ENCODE measurements at places on chromosomes 12 and 14.
A peak's percentile ranks its signal among the peaks of the same experiment; 100 is the strongest.

DNA sequence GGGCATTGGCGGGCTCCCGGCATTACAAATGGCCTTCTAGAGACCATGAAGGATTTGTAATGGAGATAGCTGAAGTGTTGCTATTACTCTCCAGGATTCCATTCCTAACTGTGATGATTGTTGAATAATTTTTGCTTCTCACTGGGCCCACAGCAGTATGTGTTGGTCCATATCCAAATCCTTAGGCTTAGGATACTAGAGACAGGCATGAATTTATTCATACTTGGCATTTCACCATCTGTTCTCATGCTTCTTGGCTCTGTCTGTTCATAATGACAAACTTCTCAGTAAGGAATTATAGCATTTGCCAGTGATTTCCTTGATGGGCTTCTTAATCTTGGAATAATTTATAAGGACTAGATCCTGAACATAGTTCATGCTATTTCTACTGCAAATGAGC lies 832.9 kb downstream of the C12orf50 start:
- DNase-seq = no peak

- DNase-seq = no peak
These were observed 663 bp downstream of the WASHC3 start for GRCh38 chr12:102061096-102061559.

DNA sequence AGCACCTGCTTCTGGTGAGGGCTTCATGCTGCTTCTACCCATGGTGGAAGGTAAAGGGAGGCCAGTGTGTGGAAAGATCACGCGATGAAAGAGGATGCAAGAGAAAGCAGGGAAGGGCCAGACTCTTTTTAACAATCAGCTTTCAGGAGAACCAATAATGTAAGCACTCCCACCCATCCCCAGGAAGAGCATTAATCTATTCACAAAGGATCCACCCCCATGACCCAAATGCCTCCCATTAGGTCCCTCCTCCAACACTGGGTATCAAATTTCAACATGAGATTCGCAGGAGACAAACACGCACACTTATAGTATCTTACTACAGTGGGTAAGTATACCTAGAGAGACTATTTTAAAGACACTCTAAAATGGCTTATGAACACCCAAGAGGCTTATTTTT lies 80.5 kb upstream of the TMCC3 start:
- DNase-seq = no peak

DNA sequence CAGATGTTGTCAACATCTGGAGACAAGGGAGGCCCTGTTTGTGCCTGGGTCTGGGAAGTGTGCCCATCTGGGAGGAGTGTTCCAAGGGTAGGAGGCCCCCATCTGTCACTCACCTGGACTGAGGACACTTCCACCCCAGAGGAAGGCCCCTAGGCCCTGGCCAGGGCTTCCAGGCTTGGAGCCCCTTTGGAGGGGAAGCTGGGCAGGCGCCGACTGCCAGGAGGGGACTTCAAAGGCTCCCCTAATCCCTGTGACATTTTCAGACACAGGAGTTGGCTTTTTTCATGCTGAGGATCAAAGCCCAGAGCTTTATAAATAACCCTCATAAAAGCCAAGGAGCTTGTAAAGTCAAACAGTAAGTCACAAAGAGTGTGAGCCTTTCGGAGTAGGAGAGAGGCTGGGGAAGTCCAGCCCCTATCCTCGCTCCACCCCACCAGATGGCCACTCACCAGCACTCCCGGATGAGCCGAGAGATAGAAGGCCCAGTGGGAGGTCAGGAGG lies 17.6 kb upstream of the FAM222A start:
- no peak for DNase-seq

DNA sequence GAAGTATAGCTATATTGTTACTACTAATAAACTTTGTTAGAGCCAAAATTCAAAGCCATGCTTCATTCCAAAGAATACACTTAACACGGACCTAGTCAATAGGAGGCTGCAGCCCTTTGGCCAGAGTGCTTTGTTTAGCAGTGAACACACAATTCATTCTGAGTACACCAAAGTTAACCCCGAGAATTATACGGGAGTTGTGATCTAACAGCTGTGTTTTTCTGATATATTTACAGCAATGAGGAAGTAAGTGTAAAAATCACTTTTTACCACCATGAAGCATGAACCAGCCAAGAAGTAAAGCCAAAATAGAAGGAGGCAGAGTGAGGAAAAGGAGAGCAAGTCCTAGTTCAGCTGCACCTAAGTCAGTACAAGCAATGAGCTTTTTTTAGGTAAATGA lies 156.8 kb upstream of the PDE3A start:
- DNase-seq = no peak

GRCh38 chr12:3128498-3129293 lies 51.5 kb downstream of the TSPAN9 start:
- DNase-seq = no peak

- DNase-seq = no peak
These were observed 207.0 kb downstream of the ADAMTS20 start for GRCh38 chr12:43345023-43345422.

GRCh38 chr12:56346675-56347074 lies 8.0 kb downstream of the IL23A start:
- no peak for DNase-seq

DNA sequence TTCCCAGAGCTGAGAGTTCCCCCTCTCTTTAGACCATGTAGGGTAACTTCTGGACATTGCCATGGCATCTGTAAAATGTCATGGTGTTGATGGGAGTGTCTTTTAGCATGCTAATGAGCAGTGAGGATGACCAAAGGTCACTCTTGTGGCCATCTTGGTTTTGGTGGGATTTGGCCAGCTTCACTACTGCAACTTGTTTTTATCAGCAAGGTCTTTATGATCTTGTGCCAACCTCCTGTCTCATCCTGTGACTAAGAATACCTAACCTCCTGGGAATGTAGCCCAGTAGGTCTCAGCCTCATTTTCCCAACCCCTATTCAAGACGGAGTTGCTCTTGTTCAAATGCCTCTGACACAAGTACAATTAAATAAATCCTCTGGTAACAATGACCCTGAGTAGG lies 244.4 kb downstream of the NEDD1 start:
- DNase-seq = no peak

DNA sequence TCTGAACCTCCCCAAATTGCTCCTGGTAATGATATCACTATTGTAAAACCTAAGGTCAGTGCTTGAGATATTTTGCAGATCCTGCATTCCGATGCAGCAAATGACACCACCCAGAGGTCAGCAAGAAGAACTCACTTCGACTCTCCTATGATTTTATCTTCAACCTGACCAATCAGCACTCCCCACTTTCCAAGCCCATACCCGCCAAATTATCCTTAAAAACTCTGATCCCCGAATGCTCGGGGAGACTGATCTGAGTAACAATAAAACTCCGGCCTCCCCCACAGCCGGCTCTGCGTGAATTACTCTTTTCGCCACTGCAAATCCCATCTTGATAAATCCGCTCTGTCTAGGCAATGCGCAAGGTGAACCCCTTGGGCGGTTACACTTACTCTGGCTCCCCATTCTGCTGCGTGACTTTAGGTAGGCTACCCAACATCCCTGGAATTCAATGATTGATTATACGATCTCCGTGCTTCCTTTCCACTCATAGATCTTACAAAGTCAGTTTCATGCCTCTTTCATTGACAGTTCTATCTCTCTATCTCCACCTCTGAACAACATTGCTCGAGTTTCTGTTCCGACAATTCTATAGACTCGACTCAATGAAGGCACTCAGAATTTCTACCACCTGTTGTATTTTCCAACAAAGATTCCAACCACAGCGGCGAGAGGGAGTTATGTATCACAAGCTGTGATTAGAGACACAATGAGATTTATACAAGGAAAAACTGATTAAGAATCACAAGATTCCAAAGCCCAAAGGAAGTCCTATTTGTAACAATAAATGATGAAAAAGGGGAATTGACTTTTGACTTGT lies 939 bp downstream of the NPC2 start:
- DNase-seq = peak; percentile 40

DNA sequence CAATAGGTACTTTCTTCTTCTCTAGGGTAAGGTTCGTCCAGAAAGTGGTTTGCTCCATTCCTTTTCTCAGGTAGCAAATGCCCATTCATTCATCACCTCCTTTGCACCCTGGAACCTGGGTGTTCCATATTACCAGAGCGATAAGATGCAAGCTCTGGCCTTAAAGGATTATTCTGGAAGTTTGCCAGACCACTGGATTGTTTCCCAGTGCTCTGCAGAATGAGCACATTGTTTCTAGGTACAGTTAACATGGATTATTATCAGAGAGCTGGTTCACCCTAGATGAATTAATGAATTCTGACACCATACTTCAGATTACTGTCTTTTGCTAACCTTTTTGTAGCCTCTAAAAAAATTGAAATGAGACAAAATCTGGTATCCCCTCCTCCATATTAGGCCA lies 170.9 kb upstream of the BMP4 start:
- no peak for DNase-seq

- DNase-seq = no peak
These were observed 3.0 kb downstream of the BDKRB2 start for GRCh38 chr14:96207686-96208085.

DNA sequence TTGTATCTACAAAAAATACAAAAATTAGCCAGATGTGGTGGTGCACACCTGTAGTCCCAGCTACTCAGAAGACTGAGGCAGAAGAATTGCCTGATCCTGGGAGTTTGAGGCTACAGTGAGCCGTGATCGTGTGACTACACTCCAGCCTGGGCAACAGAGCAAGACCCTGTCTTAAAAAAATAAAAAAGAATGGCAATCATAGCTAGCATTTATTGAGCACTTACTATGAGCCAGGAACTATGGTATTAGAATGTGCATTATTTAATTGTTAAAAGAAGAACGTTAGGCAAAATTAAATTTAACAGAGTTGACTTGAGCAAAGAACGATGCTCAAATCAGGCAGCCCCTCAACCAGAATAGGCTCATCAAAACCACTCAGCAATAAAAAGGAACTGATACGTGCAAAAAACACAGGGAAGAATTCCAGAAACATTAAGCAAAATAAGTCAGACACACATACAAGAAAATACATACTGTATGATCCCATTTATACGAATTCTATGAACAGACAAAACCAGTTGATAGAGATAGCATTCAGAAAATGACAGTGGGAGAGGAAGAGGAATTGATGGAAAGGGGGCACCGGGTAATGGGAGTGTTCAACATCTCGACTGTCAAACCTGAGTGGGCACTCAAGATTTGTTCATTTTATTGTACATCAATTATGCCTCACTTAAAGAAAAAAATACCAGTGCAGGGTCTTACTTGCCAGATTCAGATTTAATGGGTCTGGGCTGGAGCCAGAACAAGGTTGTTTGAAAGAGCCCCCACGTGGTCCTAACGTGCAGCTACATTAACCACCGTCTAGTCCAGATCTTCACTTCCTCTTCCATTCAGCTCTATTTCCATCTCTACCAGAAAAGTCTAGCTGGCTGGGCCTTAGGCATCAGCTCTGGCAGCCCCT lies 8.0 kb downstream of the SCNN1A start:
- DNase-seq = no peak

GRCh38 chr14:80850197-80850814 lies 91.2 kb downstream of the CEP128 start:
- peak; percentile 21 for DNase-seq

DNA sequence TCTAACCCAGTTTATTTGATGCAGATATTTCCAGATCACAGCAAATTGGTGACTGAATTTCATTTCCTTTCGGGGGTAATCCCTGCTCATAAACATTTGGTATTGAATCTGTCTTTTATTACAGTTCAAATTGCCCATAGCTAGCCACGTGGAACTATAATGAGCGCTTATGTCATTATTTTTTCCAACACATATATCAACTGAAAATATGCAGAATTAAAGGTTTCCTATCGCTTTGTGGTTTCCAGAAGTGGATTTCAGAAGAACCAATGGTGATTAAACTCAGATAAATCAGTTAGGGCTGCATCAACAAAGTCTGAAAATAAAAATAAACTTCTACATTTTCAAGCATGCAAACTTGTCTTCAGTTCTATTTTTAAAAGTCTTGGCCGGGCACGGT lies 111.9 kb downstream of the PIK3C2G start:
- DNase-seq = no peak

DNA sequence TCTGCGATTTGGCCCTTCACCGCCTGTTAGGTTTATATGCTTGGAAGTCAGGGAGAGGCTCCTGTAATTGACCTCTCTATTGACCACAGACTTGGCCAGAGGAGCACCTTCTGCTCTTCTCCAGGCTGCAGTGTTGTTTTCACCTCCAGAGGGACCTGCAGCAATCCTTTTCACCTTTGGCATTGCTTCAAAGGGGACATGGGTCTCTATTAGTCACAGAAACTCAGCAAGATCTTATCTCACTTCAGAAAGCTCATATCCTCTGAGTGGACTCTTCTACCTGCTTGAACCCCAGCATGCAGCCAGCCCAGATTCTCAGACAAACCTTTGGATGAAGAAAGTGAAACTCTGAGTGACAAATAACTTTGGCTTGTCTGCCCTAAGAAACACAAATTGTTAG lies 339.3 kb downstream of the NRXN3 start:
- no peak for DNase-seq

DNA sequence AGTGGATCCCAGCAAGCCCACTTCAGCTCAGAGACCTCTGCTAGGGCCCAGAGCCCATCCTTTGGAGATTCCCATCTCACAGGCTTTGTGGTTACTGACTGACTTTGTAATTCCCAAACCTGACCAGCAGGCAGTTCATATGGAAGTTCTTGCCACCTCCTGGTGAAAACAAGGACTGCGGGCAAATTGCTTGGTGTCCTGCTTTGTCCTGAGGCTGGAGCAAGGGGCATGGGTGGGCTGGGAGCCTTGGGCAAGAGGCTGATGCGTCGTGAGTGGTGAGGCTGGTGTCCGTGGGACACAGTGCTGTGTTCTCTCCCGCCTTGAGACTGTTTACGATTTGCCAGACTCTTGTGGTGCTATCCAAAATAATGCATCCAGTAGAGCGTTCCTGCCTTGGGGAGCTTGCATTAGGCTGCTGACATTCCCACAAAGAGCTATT lies 91.0 kb downstream of the LRRC74A start:
- DNase-seq = peak; percentile 72

DNA sequence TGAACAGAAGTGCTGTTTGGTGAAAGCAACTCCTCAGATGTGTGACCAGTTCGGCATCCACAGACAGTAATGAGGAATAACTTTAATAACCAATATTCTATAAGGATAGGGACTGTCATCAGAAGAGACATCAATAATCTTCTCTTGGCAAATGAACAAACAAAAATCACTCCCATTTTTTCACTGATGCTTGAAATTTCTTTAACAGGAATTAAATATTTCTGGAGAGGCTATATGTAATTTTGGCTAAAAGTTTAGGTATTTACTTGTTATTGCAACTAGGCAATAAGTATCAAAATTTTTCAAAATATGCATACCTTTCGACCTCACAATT lies 121.6 kb upstream of the EEA1 start:
- no peak for DNase-seq
